ENCODE measurements at places on chromosomes 1 and 21.
A peak's percentile ranks its signal among the peaks of the same experiment; 100 is the strongest.

DNA sequence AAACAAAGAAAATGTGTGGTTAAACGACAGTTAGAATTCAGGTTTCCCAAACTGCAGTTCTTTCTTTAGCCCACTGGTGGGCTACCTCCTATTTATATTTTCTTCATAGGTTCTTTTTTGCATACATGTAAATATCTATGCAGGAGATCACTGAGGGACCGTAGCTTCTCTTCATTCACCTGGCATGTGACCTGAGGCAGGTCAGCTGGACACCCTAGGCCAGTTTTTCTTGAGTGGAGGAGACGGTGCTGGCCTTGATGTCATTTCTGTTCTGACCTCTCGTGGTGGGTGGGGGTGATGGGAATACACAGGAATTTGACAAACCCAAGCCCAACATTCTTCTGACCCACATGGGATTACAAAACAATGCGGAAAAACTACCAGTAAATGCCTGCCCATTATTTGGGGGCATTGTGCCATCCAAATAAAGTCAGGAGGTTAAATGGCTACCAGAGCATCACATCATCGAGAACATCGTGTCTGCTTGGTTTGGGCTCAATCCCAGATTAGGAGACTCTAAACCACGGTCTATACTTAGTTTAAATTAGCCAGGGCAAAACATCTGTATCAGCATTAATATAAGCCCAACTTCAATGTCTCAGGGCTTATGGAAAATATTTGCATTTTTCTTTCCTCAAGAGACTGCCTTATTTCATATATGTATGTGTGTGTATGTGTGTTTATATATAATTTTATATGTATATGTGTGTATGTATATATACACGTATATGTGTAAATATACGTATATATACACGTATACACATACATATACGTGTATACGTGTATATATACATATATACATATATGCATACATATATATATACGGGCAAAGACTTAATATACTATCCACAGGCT lies 7.4 kb upstream of the IRF2BP2 start:
- DNase-seq = peak; percentile 39

DNA sequence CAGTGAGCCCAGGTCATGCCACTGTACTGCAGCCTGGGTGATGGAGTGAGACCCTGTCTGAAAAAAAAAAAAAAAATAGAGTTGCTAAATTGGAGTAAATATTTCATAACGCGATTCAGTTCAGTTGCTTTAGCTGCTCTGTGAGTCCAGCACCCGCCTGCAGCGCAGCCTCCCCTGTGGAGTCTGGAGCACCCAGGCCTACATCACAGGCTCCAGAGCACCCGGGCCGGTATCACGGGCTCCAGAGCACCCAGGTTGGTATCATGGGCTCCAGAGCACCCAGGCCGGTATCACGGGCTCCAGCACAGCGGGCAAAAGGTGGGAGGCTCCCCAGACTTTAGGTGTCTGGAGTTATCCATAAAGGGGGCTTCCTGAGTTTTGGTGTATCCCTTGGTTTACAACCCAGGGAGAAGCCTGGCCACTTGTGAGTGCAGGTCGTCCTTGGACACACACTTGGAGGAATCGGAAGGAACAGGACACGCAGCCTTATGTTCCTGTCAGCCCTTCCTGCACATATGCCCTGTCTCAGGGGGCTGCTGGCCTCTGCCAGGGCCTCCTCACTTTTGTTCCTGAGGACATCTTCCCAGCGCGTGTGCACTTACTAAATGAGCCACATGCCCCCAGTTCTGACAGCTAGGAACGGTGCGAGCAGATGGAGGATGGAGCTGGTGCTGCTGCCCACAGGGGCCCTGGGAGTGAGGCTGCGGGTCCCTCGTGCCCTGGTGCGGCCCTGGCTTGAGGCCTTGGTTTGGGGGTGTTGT lies 25.1 kb downstream of the SKI start:
- no peak for DNase-seq

GRCh38 chr1:164683235-164683634 lies 124.3 kb downstream of the PBX1 start:
- DNase-seq = no peak

DNA sequence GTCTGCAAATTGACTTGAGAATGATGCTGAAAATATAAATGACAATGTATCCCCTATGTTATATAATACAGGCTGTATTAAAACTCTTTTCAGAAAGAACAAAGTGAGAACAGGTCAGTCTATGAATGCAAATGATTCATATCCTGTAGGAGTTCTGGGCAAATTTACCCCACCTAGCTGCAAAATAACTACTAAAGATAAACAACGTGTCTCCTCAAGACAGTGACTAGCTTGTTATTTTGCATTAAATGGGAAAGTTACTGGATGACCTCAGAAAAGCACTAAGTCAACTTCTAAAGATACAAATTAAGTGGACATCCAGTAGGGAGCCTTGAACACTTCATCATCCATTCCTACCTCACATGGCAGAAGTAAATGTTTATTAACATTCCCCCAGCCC lies 11.1 kb downstream of the RNF19B start:
- no peak for DNase-seq

DNA sequence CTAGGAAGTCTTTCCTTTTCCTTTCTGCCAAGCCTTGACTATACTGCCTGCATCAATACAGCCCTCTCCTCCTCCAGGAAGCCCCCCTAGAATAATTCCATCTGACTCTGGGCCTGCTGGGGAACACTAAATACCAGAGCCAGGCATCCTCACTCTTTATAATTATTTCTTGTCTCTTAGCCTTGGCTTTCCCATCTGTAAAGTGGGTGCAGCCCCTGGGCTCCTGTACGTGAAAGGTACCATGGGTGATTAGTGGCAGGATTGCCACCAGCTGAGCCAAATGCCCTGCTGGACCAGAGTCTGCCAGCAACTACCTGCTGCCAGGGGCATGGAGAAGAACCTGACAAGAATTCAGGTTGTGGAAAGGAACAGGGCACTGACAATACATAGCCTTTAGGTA lies 58.7 kb downstream of the LGR6 start:
- no peak for DNase-seq

DNA sequence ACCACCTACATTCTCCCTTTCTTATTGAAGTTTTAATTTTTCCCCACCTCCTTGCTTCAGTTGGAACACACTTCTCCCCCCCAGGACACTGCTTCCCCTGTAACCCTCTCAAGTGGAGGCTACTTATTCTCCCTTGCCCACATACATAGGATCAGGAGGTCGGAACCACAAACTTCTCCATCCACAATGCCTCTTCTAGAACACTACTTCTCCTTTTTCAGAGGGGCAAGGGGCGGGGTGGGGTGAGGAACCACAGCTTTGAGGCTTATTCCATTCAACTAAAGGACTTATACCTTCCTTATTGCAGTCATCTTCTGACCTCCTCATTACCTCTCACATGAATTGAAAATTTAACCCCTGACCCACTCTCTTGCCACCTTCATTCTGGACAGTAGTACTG lies 81.3 kb downstream of the NEK7 start:
- peak; percentile 24 for DNase-seq

DNA sequence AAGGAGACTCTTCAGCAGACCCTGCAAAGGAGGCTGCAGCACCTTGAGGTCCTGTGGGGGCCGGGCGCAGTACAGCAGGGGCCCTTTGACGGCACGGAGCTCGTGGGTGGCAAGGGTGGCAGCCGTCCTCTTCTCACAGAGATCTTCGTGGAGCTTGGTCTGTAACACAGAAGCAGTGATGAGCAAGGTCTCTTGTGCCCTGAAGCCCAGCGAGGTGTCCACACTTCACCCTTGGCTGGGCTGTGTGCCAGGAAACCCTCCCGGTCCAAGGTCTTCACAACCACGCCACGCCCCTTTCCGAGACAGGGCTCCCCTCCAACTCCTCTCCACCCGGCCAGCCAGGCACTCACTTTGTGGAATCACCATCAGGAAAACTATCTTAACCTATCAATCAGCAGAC lies 11.3 kb downstream of the LRRC47 start:
- no peak for DNase-seq

GRCh38 chr1:62676611-62677356 lies 11.4 kb downstream of the DOCK7 start:
- peak; percentile 23 for DNase-seq

DNA sequence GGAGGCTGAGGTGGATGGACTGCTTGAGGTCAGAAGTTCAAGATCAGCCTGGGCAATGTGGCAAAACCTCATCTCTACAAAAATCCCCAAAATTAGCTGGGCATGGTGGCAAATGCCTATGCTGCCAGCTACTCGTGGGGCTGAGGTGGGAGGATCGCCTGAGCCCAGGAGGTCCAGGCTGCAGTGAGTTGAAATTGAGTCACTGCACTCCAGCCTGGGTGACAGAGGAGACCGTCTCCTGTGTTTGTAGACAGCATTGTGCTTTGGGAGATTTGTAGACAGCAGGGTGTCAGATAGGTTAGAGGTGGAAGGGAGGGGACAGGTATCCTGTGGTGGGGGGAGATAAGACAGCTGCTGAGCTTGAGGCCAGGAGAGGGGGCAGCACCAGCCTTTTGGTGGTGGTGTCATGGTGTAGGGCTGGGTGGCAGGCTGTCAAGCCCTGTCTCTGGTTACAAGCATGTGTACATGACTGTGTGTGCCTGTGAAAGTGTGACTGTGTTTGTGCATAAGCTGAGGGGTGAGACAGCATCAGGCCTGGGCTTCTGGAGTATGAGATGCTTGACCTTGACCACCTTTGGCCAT lies 15.2 kb downstream of the PPFIA4 start:
- DNase-seq = no peak

DNA sequence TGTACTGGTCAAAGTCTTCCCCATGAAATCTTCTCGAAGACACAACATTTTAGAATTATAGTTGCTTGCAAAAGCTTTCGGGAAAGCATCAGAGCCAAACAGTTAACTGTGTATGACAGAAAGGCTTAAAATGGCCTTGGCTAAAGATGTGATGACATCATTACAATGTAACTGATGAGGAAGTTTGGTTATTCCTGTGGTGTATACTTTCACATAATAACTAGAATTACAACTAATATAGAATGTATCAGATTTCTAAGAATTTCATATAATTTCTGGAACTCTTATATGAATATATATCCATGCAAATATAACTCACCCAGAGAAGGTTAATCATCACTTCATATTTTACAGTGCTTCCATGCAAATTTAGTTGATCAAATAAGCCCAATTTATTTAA lies 8.4 kb downstream of the TP73 start:
- no peak for DNase-seq

GRCh38 chr1:176605176-176605575 lies 142.2 kb downstream of the PAPPA2 start:
- DNase-seq = no peak

DNA sequence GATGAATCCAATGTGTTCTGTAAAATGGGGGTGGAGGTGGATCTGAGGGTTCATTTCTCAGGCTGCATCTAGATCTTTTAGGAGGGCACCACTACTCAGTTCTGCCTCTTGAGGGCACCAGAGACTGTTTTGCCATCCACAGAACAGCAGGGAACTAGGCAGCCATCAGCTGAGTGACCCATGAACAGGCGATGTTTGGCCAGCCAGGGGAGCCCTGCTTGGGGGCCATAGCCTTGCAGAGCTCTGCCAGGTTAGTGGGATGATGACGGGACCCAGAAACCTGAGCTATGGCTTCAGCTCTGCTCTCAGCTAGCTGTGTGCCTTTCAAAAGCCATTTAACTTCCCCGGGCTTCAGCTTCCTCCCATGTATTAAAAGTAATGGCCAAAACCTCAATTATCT lies 13.4 kb upstream of the NOS1AP start:
- DNase-seq = peak; percentile 58

GRCh38 chr1:159699246-159699645 lies 15.1 kb downstream of the CRP start:
- DNase-seq = no peak

DNA sequence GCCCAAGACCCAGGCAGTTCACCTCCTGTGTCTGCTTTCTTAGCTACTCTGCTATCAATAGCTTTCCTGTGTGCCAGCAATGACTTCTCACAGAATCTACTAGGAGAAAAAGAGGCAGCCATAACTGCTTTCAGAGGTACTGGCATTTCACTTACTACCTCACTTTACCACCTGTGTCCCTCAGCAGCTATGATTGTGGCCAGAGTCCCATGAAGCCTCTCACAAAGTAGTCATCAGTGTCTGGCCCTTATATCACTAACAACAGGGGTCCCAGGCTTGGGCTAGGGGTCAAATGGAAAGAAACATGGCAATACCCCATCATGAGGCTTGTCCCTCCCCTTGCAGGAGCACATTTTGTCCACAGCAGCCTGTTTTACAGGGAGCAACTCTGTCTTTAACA lies 62.7 kb upstream of the EPS8L3 start:
- DNase-seq = no peak

- DNase-seq = peak; percentile 87
Observed at GRCh38 chr1:52602856-52603600, 857 bp downstream of the GPX7 start.

- DNase-seq = no peak
Observed at GRCh38 chr1:3430820-3431219, 23.6 kb upstream of the ARHGEF16 start.

GRCh38 chr1:31434979-31435378 lies 22.0 kb downstream of the SERINC2 start:
- no peak for DNase-seq

GRCh38 chr1:21547876-21548275 lies 38.7 kb downstream of the ALPL start:
- no peak for DNase-seq

- DNase-seq = no peak
Observed at GRCh38 chr1:110680036-110680735, 5.4 kb upstream of the KCNA3 start.

DNA sequence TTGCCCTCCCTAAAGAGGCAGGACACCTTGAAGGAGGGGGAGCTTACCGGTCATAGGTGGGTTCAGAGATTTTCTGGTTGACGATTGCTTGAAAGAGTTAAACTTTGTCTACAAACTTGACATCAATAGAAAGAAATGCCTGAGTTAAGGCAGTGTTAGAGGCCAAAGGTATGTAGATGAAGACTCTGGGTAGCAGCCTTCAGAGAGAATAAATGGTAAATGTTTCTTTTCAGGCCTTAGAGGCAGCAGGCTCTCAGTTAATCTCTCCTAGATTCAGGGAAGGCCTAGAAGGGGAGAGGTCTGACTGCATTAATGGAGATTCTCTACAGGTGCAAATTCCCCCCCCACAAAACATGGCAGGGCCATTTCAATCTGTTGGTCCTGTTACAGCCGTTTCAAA lies 27.7 kb downstream of the MX1 start:
- no peak for DNase-seq

DNA sequence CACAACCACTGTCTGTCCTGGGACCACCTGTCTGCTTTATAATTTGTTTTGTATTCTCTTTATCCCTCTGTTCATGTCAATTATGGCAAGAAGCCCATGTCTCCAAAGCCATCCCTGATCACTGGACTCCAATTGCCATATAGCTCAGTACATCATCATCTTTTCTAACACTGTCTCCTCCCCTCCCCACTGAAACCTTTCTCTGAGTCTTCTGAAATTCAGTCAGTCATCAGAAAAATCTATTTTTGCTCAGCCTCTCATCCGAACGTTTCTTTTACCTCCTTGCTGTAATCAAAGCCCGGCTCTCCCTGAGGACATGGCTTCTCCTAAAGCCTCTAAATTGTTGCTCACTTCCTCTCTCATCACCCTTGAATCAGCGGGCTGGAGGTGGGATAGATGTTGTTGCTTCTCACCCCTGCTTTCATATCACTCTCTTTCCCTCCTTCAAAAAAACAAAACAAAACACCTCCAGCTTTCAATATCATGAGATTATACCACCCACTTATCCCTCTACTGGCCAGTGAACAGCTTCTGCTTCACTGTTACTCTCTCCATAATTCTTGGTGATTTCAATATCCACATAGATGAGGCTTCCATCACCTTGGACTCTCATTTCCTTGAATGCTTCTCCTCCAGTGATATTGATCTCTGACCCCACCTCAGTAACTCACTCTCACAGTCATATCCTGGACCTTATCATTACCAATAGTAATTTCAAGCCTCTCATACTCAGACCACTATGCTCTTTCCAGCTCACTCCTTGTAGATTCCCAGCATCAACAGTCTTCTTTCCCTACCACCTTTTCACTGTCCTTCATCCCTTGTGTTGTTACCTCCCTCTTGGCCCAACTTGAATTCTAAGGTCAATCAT lies 27.8 kb downstream of the RAB3B start:
- no peak for DNase-seq
